COR-L47 (cell line): ENCODE measurements at places on chromosomes 7 and 10.

- DNase-seq = peak; percentile 25
These were observed 60.9 kb downstream of the CALML3 start for GRCh38 chr10:5585517-5586206.

GRCh38 chr7:76293407-76293901 lies 9.0 kb upstream of the HSPB1 start:
- no peak for DNase-seq

DNA sequence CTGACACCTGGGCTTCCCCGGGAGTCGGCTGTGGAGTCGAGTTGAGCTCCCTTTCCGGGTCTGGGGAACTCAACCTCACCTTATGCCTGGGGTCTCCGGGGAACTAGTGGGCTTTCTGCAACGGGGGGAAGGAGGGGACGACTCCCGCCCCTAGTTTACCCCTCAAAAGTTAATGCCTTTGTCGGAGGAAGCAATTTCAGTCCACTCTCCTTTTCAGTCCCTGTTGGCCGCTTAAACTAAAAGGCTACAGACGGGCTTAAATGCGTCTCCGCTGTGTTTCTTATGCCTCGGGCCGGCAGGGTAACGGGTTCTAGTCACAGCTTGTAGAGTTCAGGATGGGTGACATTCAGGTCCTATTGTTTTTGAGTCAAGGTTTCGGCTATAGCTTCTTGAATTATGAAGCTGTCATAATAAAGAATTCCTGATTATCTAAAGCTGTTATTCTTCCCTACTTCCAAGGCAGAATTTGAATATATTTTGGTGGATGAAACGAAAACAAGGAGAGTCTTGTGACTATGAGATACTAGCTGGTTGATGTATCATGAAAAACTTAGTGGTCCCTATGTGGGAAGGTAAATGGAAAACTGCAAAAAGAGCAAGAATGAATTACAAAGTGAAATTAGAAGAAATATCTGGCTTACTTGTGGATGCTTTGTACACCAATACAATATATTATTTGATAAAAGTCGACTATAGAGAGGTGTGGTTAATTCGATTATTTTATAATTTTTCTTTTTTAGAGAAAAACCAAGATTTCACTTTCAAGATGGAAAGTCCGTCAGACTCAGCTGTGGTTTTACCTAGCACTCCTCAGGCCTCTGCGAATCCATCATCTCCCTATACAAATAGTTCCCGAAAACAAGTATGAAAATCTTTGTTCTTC lies 495 bp downstream of the SFR1 start:
- no peak for DNase-seq

- no peak for DNase-seq
These were observed 145.5 kb downstream of the ANKRD7 start for GRCh38 chr7:118369987-118370386.

DNA sequence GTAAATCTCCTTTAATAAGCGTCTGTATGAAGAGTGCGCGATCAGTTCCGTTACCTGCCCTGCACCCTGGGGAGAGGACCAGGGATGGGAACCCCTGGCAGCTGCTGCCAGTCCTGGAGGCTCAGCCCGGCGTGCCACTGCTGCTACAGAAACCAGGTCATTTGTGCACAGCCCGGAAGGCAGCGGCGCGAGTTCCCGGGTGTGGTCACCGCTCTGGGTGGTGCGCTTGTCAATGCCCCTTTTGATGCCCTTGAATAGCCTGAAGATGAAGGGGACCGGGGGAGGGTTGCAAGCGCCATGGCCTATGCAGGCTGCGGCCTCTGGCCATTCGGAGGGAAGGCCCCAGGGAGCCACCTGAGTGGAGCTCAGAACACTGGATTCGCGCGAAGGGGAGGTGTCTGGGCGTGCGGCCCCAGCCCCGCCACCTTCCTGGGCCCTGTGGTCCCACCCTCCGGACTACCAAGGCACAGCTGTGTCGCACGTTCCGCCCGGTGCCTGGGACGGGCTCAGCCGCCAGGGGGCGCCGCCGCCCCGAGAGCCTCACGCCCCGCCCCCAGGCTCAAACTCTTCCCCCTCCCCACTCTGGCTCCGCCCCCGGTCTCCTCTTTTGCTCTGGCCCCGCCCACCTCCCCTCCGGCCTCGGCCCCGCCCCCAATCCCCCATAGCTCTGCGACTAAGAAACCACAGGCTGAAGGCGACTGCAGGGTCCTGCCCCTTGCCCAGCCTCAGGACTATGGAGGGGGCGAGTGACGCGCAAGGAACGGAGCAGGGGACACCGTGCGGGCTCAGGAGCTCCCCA lies 16.5 kb downstream of the AP5Z1 start:
- no peak for DNase-seq

GRCh38 chr7:134364619-134365037 lies 47.9 kb upstream of the SLC35B4 start:
- DNase-seq = no peak

- no peak for DNase-seq
These were observed 18.0 kb upstream of the SLF2 start for GRCh38 chr10:100894589-100895294.

GRCh38 chr10:52216852-52217251 lies 97.2 kb upstream of the DKK1 start:
- no peak for DNase-seq

DNA sequence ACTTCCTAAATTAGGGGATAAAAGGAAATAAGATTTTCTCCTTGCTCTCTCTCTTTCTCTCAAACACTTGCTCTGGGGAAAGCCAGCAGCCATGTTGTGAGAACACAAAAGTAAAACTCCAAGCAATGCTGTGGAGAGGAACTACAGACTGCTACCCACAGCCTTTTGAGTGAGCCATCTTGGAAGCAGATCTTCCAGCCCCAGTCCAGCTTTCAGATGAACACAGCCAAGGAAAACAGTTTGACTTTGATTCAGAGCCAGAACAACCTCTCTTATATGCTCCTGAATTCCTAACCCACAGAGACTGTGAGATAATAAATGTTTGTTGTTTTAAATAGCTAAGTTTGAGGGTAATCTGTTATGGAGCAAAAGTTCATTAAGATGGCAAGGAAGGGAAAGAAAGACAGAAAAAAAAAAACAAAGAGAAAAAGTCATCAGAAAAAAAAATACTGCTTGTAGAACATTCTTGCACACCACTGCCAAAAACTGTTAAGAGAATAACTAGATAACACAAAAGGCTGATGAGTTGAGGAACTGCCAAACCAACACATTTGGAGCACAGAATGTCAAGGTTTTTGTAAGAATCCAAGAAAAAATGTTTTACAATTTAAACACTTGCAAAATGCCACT lies 20.9 kb upstream of the PRKAR2B start:
- no peak for DNase-seq

- no peak for DNase-seq
These were observed 2.6 kb upstream of the DLX6 start for GRCh38 chr7:97002555-97003261.

GRCh38 chr7:42219447-42219846 lies 17.6 kb downstream of the GLI3 start:
- no peak for DNase-seq

DNA sequence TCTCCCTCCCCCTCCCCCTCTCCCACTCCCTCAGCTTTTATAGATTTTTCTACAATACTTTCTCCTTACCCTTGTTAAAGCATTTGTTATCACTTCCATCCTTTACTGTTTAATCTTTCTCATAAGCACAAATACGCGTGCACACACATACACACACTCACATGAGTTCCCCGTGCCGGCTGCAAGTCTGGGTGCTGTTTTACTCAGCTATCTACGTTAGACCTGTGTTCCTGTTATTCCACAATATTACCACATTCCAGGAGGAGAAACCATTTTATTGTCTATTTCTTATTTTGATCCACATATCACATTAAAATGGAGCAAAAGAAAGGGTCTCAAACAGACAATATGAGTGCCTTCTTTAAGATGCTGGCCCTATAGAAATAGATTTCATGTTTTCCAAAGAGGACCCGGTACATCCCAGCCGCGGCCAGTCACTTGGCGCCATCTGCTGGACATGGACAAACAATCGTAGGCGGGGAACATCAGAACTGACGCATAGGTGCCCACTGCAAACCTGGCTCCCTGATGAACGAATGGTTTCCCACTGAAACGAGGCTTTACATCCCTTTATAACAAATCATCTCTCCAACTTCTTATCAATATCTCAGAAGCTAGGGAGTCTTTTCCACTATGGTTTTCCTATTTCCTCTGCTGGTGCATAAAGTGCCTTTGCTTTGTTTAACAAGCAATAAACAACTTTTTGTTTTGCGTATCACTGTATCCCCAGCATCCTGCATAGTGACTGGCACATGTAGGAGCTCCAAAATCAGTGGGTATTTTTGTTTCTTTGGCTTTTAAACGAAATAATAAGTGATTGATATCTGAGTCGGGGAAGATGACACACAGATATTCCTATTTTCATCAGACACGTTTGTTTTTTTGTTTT lies 25.2 kb upstream of the OPTN start:
- DNase-seq = no peak

GRCh38 chr10:34748767-34749166 lies 66.3 kb downstream of the PARD3 start:
- no peak for DNase-seq

- no peak for DNase-seq
These were observed 14.7 kb downstream of the ESYT2 start for GRCh38 chr7:158814637-158815036.

DNA sequence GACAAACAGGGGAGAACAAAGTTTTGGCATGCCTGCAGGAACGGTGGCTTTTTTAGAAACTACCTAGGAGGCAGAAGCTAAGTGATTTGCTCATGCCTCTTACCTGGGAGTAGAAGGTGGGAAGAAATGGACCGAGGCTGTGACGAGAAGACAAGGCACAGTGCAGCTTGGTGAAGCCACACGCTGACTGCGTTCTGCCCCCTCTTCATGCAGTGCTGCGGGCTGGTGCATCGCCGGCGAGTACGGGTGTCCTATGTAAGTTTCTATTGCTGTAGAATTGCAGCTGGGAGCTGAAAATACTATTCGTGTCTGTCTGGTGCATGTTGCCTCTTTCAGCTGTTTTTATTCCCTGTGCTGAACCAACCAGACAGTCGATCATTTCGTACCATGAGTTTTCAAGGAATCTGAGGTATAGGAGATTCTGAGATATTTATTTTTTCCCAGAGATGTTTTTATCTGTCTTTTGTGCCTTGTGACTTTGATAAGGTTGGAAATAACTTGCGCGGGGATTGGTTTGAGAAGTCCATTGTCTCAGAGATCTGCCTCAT lies 120.9 kb downstream of the CACNB2 start:
- no peak for DNase-seq

GRCh38 chr7:16711730-16712129 lies 41.8 kb upstream of the TSPAN13 start:
- DNase-seq = no peak

- no peak for DNase-seq
These were observed 746 bp upstream of the MRPS16 start for GRCh38 chr10:73253225-73253555.
